Suprapubic skin (tissue), 4 donors: ENCODE measurements at places on chromosomes 4 and X.

GRCh38 chrX:20032201-20032600 is 41.3 kb upstream of the BCLAF3 start:
- no peaks in the 10 kb centered on the region for H3K4me1 ChIP-seq
- no peaks in the 10 kb centered on the region for H3K27me3 ChIP-seq
- no peaks in the 10 kb centered on the region for H3K36me3 ChIP-seq
- no peak overlapping the region for H3K4me3 ChIP-seq

DNA sequence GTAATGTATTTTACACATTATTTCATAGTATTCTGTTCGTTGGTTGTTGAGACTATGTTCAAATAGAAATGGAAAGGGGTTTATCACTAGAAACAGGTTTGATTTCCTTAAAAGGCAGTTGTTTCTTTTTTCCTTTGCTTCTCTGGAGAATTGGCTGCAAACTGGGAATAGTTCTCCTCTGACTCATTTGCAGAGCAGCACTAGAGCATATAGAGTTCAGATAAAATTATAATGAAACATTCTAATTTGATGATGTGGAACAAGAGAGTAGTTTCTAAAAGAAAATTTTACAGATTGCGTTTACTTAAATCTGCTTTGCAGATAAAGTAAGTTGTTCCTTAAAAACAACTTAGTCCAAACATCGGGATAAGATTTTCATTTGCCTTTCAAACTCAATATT is 29.7 kb downstream of the SYNPO2 start:
- H3K4me3 ChIP-seq, result no peak overlapping the region
- H3K36me3 ChIP-seq, result no peaks in the 10 kb centered on the region
- H3K4me1 ChIP-seq, result peaks cover 38% of the 10 kb centered on the region
- no peaks in the 10 kb centered on the region for H3K27me3 ChIP-seq

GRCh38 chr4:181646864-181647263 is 596.3 kb upstream of the TENM3 start:
- no peak overlapping the region for H3K4me3 ChIP-seq
- H3K27me3 ChIP-seq, result no peaks in the 10 kb centered on the region
- no peaks in the 10 kb centered on the region for H3K4me1 ChIP-seq
- H3K36me3 ChIP-seq, result no peaks in the 10 kb centered on the region
- no peak overlapping the region for H3K27ac ChIP-seq
- DNase-seq, result no peak

DNA sequence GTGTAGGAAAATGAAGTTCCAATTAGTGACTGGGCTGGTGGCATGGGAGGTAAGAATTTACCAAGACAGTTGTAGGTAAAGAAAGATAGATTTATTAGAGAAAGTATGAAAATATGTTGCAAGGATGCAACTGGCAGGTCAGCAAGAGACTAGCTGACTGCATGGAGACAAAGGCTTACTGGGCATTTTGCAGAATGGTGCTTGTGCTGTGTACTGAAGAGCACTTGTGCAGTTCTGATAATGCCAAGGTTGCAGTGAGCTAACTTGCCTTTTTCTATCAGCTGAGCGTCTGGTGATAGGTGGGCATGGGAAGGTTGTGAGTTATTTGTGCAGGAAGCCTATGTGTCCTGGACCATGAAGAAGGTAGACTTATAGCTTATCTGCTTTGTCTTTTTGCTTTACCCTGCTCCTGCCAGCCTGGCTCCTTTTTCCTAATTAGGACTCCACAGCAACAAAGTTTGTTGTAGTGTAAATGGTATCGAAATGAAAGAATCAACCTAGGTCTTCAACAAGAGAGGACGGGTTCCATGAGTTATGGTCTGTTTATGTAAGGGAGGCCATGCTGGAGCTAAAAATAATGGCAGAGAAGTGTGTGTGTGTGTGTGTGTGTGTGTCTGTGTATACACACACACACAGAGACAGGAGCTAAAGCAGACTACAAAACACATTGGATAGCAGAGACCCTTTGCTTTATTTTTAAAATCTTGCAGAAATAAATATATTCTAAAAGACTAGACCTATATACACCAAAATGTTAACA is 15.0 kb downstream of the BST1 start:
- DNase-seq, result no peak
- H3K36me3 ChIP-seq, result no peaks in the 10 kb centered on the region
- no peak overlapping the region for H3K4me3 ChIP-seq
- H3K4me1 ChIP-seq, result no peaks in the 10 kb centered on the region

DNA sequence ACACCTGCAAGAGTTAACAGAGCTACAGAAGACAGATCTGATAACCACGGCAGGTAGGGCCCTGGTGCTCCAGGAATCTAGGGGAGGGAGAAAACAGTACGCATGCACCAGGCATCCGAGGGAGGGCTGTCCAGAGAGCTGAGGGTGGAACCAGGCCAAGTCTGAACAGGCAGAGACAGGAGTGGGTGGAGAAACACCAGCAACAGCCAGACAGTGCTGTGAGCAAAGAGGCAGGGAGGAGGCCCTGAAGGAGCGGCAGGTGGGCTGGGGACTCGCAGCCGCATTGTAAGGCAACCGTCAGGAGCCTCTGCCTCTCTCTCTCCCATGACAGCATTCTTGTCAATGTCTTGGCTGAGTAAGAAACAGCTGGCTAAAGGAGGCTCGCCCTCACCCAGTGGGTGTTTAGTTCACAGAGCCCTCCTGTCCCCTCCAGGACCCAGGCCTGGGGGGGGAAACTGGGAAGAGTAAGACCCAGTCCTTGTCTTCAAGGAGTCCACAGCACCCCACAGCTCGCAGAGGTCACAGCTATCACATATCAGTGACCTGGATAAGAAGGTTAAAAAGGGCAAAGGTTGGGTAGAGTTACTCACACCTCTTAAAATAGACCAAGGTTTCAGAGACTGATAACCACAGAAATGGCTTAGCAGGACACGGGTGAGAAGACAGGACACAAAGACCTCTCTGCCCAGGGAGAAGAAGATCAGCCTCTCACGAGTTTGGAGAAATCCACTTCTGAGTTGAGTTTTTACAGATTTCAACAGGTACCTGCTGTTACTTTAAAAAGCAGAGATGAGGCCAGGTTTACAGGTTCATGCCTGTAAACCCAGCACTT is 10.5 kb downstream of the ACSL1 start:
- no peaks in the 10 kb centered on the region for H3K27me3 ChIP-seq
- peak overlapping the region; percentile 70 for H3K27ac ChIP-seq
- no peaks in the 10 kb centered on the region for H3K36me3 ChIP-seq
- H3K4me1 ChIP-seq, result peaks cover 80% of the 10 kb centered on the region

DNA sequence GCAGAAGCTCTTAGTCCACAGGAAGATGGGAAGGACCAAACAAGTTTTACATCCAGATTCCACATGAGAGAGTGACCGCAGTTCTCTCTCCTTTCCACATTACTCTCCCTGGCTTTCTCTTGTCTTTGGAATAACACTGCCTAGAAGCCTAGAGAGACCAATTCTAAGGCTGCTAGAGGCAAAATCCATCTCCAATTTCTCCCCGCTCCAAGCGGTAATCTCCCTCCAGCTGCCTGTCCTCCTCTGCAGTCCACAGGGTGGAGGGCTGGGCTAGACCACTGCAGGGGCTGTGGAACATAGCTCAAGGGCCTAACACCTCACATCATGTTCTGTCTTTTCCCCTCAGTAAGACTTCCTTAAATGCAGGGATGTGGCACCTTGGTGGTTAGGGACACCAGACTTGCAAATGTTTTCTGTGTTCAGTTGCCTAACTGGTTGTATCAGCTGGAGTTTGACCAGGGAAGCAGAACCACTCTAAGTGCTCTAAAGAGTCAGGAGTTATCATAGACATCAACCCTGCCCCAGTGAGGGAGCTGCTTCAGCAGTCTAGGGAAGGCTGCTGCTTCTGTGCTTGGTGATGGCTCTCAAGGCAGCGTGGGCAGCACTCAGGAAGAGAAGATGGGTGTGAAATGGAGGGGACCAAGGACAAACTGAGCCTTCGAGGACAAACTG is 423.1 kb downstream of the BCOR start:
- no peaks in the 10 kb centered on the region for H3K36me3 ChIP-seq
- H3K4me3 ChIP-seq, result no peak overlapping the region
- H3K27ac ChIP-seq, result no peak overlapping the region
- H3K27me3 ChIP-seq, result no peaks in the 10 kb centered on the region
- H3K4me1 ChIP-seq, result no peaks in the 10 kb centered on the region

GRCh38 chr4:165016971-165017370 is 14.8 kb upstream of the TRIM60 start:
- no peak overlapping the region for H3K27ac ChIP-seq
- H3K27me3 ChIP-seq, result no peaks in the 10 kb centered on the region
- H3K36me3 ChIP-seq, result no peaks in the 10 kb centered on the region

- H3K4me3 ChIP-seq, result peak within 1 kb of the TSS; percentile 58
- H3K36me3 ChIP-seq, result no peaks in the 10 kb centered on the region
- peaks cover 2% of the 10 kb centered on the region for H3K4me1 ChIP-seq
- no peak for DNase-seq
- peak within 1 kb of the TSS; percentile 60 for H3K27ac ChIP-seq
These were observed at the start of gene RNF128 for GRCh38 chrX:106726485-106727437. Gene RNF128 (plus strand): TSS chrX:106726701. CDS start chrX:106726914, 213 bp downstream.

GRCh38 chrX:3697220-3697684 is 16.2 kb downstream of the PRKX start:
- no peaks in the 10 kb centered on the region for H3K36me3 ChIP-seq
- no peaks in the 10 kb centered on the region for H3K4me1 ChIP-seq
- H3K4me3 ChIP-seq, result no peak overlapping the region

GRCh38 chrX:51496501-51497291 is at the start of gene NUDT11:
Gene NUDT11 (minus strand): TSS chrX:51496592. CDS start chrX:51496444, 148 bp downstream.
- H3K4me1 ChIP-seq, result peaks cover 4% of the 10 kb centered on the region
- no peak for DNase-seq
- H3K27ac ChIP-seq, result no peak within 1 kb of the TSS
- no peaks in the 10 kb centered on the region for H3K36me3 ChIP-seq

- no peaks in the 10 kb centered on the region for H3K4me1 ChIP-seq
- H3K27ac ChIP-seq, result no peak overlapping the region
- H3K36me3 ChIP-seq, result no peaks in the 10 kb centered on the region
- no peak overlapping the region for H3K4me3 ChIP-seq
- H3K27me3 ChIP-seq, result no peaks in the 10 kb centered on the region
These were observed 121.9 kb downstream of the PALLD start for GRCh38 chr4:168618577-168619265.

GRCh38 chrX:69503782-69504625 is at the start of gene NALF2:
Gene NALF2 (plus strand): TSS chrX:69504326. CDS start chrX:69505283, 957 bp downstream.
- DNase-seq, result no peak
- no peaks in the 10 kb centered on the region for H3K36me3 ChIP-seq
- H3K4me1 ChIP-seq, result peaks cover 14% of the 10 kb centered on the region
- H3K27me3 ChIP-seq, result peaks cover 39% of the 10 kb centered on the region

- peaks cover 25% of the 10 kb centered on the region for H3K36me3 ChIP-seq
- no peaks in the 10 kb centered on the region for H3K27me3 ChIP-seq
- no peak for DNase-seq
These were observed 76.9 kb downstream of the DHRSX start for GRCh38 chrX:2423899-2424298.

- no peaks in the 10 kb centered on the region for H3K4me1 ChIP-seq
- H3K4me3 ChIP-seq, result no peak overlapping the region
- no peaks in the 10 kb centered on the region for H3K36me3 ChIP-seq
- no peaks in the 10 kb centered on the region for H3K27me3 ChIP-seq
These were observed 286.9 kb upstream of the EMCN start for GRCh38 chr4:100804576-100805360.

DNA sequence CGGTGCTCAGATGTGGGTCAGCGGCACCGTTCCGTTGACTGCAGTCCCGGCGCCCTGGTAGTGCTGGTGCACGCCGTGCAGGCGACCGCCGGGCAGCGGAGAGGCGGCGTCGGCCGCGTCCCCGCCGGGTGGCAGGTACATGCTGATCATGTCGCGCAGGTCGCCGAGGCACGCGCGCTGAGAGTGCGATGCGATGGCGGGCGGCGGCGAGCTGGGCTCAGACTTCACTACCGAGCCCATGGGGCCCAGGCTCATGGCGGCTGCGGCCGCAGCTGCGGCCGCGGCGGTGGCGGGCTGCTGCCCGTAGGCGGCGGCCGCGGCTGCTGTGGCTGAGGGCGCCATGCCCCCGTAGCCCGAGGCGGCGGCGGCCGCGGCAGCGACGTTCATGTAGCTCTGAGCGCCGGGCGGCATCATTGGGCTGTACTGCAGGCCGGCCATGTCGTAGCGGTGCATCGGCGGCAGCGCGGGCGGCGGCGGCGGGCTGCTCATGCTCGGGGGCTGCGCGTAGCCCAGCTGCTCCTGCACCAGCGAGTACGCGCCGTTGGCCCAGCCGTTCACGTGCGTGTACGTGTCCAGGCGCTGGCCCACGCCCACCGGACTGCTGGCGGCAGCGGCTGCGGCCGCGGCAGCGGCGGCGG is 1.0 kb downstream of the SOX3 start:
- no peak for DNase-seq
- no peaks in the 10 kb centered on the region for H3K36me3 ChIP-seq
- peaks cover 44% of the 10 kb centered on the region for H3K4me1 ChIP-seq
- H3K27me3 ChIP-seq, result peaks cover 88% of the 10 kb centered on the region
- peak overlapping the region; percentile 48 for H3K4me3 ChIP-seq
- no peak overlapping the region for H3K27ac ChIP-seq

DNA sequence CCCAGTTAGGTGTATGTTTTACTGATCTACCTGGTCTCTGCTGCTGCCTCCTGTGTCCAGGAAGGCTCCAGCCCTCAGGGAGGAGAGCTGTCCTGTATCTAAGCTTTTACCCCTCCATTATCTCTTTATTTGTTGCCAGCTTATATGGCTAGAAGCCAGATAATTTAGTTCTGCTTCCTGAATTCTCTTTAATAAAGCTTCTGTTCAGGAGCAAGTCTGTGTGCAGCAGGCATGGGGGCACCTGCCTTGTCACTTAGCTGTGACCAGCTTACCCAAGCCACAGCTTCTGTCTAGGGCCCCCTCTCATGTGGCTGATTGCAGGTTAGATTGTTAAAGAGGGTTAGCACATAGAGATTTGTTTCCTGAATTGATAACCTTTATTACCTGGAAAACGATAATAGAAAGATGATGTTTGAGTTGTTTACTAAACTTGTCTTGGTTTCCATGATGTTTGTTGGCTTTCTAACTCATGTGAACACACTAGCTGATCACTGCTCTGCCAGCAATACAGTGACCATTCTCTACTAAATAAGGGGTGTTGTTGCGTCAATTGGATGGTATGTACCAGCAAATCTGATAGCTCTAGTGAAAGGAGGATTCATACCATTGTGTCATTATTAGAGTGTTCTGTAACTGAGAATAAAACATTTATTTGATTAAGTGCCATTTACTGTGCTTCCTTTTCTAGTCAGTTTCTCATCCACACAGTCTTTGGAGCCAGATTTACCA is 189.8 kb upstream of the ANK2 start:
- H3K4me3 ChIP-seq, result no peak overlapping the region
- H3K4me1 ChIP-seq, result peaks cover 5% of the 10 kb centered on the region
- H3K27ac ChIP-seq, result no peak overlapping the region
- no peak for DNase-seq

- H3K4me3 ChIP-seq, result no peak overlapping the region
- no peaks in the 10 kb centered on the region for H3K36me3 ChIP-seq
- DNase-seq, result no peak
- no peaks in the 10 kb centered on the region for H3K27me3 ChIP-seq
- H3K4me1 ChIP-seq, result peaks cover 36% of the 10 kb centered on the region
These were observed 3.2 kb upstream of the ADH1B start for GRCh38 chr4:99324361-99324760.
